Erythroblast (primary cell): ENCODE measurements at places on chromosomes 11 and 22.

DNA sequence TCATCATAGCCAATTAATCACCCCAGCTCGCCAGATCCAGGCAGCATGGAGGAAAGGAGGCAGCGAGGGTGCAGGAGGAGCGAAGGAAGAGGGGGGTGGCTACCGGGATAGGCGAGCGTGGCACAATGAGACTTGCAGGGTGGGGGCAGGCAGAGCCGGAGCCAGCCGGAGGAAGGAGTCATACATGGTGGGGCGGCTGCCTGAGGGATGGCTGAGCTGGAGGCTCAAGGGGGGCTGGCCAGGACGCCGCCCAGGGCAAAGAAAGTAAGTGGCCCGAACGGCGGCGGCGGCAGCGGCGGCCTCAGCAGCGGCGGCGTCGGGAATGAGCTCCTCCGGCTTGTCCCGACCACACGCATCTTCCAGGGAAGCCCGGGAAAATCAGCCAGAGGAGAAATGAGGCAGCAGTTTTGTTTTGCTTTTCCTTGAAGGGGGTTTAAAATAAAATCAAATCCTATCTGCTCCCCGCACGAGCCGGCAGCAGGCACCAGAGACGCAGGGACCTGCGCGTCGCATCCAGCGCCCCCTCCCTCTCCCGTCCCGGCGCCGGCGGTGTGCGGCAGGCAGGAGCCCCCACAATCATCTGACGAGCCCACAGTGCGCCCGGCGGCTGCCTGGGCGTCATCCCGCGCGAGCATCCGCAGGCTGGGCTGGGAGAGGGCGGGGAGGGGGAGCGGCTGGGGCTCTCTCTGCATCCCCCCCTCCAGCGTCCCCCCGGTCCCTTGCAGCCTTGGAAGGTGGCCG is 263.6 kb downstream of the CTTN start:
- DNase-seq: no peak

GRCh38 chr22:46902436-46902835 is 140.0 kb downstream of the TBC1D22A start:
- DNase-seq: no peak

- no peak for DNase-seq
Observed at GRCh38 chr22:43658823-43659222, 153.3 kb downstream of the EFCAB6 start.

DNA sequence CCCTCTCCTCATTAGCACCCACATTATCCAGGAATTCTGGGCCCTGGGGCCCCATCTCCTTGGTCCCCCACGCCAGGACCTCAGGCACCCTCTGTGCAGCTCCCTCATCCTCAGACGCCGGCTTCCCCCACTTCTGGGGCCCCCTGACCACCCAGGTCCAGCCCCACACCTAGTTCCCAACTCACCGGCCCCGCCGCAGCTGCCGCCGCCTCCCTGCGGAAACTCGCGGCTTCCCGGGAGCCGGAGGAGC is at the start of gene PCSK7:
PCSK7 (minus strand) TSS at position 232 of the 250 bp plus-strand sequence. CDS start 2,229 bp downstream, outside the sequence.
- DNase-seq: no peak

- DNase-seq: no peak
Observed at GRCh38 chr11:1879941-1880720, 11.6 kb downstream of the PRR33 start.

DNA sequence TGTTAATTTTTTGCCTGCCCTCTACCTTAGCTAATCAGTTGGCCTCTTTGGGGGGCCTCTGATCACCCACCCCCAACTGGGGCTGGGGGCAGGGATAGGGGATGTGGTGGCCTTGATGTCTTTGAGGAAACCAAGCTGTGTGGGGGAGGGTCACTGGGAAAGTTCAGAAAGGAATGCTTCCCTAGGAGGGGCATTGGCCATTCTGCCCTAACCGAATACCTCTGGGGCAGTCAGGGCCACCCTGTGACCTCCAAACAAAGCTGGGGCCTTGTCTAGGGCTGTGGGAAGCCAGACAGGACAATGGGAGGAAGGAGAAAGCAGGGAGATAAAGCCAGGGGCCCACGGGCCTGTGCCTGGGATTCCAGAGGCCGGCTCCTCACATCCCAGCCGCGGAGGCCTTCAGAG is 97.5 kb downstream of the TSPAN18 start:
- no peak for DNase-seq

- no peak for DNase-seq
Observed at GRCh38 chr11:100869328-100869727, 182.2 kb downstream of the ARHGAP42 start.

DNA sequence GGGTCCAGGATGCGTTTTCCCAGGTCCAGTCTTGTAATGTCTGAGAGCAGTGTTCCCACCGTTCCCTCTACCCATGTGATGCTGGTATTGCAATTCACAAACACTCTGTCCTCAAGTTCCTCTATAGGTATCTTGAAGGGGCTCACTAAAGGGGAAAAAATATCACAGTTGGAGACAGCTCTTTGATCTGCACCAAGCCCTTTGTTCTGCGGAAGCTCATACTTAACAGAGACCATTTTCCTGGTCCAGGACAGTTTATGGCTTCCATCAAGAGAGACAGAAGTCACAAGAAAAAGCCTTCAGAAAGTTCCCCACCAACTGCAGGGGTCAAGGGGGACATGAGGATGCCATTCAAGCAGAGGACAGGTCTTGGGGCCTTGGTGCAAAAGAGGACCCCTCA is 2.1 kb downstream of the CD3D start:
- DNase-seq: no peak

- DNase-seq: no peak
Observed at GRCh38 chr11:57462597-57462996, 2.3 kb downstream of the RTN4RL2 start.

DNA sequence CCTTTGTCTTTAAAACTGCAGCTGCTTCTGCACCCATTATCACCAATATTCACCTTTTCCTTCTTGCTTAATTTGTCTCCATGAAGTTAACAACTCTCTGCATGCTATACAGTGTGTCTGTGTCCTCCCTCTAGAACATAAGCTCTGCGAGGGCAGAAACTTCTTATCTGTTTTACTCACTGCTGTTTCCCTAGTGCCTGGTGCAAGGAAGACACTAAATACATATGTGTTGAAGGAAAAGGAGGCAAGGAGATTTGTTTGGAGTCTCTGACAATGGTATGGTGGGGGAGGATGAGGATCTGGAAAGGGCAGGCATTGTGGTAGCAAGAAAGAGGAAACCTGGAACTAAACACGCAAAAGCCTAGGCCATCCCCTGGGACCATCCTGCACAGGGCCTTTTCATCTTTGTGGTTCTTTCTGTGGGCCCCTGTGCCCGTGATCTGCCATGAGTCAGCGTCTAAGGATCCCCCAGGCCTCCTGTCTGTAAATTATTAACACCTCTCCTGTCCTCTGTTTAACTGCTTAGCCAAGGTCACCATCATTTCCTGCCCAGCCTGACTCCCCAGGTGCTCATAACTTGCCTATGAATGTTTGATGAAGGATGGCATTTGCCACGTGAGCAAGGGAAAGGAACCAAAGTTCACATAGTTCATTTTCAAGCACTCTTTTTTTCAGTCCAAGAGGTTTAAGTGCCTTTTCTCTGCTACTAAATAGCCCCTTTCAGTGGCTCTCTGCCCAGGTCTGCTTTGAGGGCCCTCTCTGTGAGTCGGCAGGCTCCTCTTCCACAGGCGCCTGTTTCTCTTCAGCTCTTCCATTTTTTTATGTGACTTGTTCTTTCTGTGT is 131.1 kb downstream of the RASSF10 start:
- no peak for DNase-seq

GRCh38 chr22:39214383-39215069 is 30.3 kb downstream of the PDGFB start:
- DNase-seq: no peak
